CD8-positive, alpha-beta memory T cell (primary cell): ENCODE measurements at places on chromosomes 4 and X. TPM values are rescaled to one million over a fixed set of nuclear protein-coding genes. Genes with fewer than 3 reads are reported as not detected.

DNA sequence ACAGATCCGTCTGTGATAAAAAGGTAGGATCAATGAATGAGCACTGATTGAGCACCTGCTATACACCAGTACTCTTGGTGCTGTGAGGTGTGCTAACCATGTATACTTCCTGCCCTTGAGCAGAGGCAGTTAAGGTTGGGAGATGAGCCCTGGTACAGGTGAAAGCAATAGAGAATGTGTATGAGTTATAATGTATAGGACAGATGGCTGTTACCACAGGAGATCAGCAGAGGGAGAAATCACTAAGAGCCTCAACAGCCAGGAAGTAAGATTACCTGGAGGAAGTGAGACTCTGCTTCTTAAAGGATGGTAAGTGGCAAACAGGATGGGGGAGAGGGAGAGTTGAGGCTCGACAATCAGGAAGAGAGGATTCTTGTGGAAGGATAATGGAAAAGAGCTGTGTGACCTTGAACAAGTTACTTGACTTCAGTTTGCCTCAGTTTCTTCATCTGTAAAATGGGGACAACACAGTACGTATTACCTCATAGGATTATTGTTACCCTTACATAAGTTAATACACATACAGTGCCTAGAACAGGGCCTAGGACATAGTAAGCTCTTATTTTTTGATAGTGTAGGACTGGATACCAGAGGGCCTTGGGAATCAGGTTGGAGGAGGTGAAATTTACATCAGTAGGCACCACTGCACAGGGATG lies 9.1 kb downstream of the CXCR3 start:
- no peak overlapping the region for H3K4me3 ChIP-seq
- peaks cover 8% of the 10 kb centered on the region for H3K36me3 ChIP-seq
- peaks cover 44% of the 10 kb centered on the region for H3K4me1 ChIP-seq
- H3K27ac ChIP-seq = no peak overlapping the region

- H3K27ac ChIP-seq = no peak overlapping the region
- DNase-seq = no peak
- H3K36me3 ChIP-seq = no peaks in the 10 kb centered on the region
These were observed 165.8 kb upstream of the CYSLTR1 start for GRCh38 chrX:78493180-78493579.

- no peaks in the 10 kb centered on the region for H3K36me3 ChIP-seq
- no peak overlapping the region for H3K27ac ChIP-seq
- no peak for DNase-seq
- no peak overlapping the region for H3K4me3 ChIP-seq
- no peaks in the 10 kb centered on the region for H3K4me1 ChIP-seq
These were observed 63.7 kb downstream of the VSIG4 start for GRCh38 chrX:65976161-65976560.

Gene FAM236A
- total RNA-seq = not detected

DNA sequence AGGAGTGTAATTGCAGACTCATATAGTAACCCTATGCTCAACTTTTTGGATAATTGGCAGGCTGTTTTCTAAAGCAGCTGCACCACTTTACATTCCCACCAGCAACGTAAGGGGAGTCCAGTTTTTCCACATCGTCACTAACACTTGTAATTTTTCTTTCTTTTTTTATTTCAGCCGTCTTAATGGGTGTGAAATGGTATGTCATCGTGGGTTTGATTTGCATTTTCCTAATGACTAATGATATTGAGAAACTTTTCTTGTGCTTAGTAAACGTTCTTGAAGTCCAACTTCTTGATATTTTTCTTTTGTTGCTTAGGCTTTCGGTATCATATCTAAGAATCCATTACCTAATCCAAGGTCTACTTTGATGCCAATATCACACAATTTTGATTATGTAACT lies 95.3 kb upstream of the IL1RAPL1 start:
- DNase-seq = no peak
- H3K4me3 ChIP-seq = no peak overlapping the region
- no peaks in the 10 kb centered on the region for H3K27me3 ChIP-seq
- no peak overlapping the region for H3K27ac ChIP-seq
- H3K4me1 ChIP-seq = no peaks in the 10 kb centered on the region

- no peaks in the 10 kb centered on the region for H3K4me1 ChIP-seq
- no peaks in the 10 kb centered on the region for H3K36me3 ChIP-seq
- H3K4me3 ChIP-seq = no peak overlapping the region
- peaks cover 6% of the 10 kb centered on the region for H3K27me3 ChIP-seq
These were observed 30.9 kb downstream of the RNF212 start for GRCh38 chr4:1082215-1083182.

GRCh38 chrX:21881881-21882574 lies 26.2 kb downstream of the YY2 start:
- H3K4me3 ChIP-seq = no peak overlapping the region
- H3K36me3 ChIP-seq = no peaks in the 10 kb centered on the region
- H3K27ac ChIP-seq = no peak overlapping the region
- DNase-seq = no peak
- no peaks in the 10 kb centered on the region for H3K27me3 ChIP-seq

DNA sequence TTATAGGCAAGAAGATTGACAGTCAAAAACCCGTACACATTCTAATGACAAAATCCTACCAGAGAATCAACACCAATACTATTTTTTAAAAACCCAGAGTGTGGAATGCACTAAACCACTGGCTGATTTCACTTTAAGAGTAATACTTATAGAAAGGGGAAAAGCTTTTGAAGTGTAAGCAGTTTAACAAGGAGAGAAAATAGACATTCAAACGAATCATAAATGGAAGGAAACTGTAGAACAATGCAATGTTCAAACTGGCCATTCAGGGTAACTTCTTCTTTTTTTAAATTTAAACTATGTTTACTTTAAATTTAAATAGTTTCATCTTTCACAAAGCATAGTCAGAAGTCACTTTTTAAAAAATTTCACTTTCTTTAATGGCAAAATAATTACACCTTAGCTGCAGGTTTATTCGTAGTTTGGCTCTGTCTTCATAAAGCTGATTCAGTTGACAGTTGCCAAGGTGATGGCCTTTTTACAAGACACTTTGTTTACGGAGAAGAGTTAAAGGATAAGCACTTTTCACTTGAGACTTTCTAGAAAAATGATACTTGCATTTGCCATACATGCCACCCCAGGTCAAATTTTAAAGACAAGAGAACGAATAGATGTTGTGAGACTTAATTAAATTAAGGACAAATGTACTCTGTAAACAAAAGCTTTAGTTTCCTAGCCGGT lies 82.4 kb upstream of the KLF3 start:
- H3K27me3 ChIP-seq = no peaks in the 10 kb centered on the region

Gene FAM184B
- not detected for total RNA-seq

Gene RAB33A
- 9.0 TPM for total RNA-seq

DNA sequence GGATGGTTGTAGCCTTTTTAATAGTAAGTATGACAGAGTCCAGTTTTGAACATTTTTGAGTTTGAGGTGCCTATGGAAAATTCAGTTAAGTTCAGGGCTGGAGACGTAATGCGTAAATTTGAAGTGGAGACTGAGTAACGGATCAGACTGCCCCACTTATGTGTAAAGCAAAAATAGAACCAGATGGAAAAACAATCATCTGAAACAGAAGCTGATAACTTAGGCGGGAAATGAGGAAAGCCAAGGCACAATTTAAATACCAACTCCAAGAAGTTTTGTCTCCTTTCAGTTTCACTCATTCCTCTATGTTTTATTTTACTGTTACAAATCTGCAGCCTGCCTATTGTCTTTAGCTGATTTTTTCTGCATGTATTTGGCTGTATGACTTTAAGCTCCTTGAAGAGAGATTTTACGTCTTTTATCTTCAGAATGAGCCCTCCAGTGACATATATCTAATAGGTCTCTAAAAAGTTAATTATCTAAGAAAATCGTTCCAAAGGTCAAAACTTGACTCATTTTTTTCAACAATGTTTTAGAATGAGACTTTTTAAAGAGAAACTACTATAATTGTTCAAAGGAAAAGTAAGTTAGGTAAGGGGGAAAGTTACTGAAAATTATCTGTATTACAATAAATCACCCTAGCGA lies 1.1 kb downstream of the SGCB start:
- no peak for DNase-seq
- H3K36me3 ChIP-seq = no peaks in the 10 kb centered on the region
- H3K4me1 ChIP-seq = peaks cover 9% of the 10 kb centered on the region
- H3K27me3 ChIP-seq = no peaks in the 10 kb centered on the region
- peak overlapping the region; percentile 62 for H3K4me3 ChIP-seq

GRCh38 chr4:111696505-111696904 lies 448.7 kb upstream of the FAM241A start:
- H3K4me1 ChIP-seq = no peaks in the 10 kb centered on the region
- H3K27me3 ChIP-seq = no peaks in the 10 kb centered on the region
- no peak overlapping the region for H3K27ac ChIP-seq
- no peak for DNase-seq
- H3K36me3 ChIP-seq = no peaks in the 10 kb centered on the region
- no peak overlapping the region for H3K4me3 ChIP-seq

GRCh38 chr4:56874923-56875322 lies 32.8 kb upstream of the REST start:
- no peaks in the 10 kb centered on the region for H3K36me3 ChIP-seq
- no peaks in the 10 kb centered on the region for H3K4me1 ChIP-seq
- no peaks in the 10 kb centered on the region for H3K27me3 ChIP-seq
- no peak overlapping the region for H3K27ac ChIP-seq
- no peak for DNase-seq
- no peak overlapping the region for H3K4me3 ChIP-seq

Gene TEX13D
- total RNA-seq = 0.46 TPM

DNA sequence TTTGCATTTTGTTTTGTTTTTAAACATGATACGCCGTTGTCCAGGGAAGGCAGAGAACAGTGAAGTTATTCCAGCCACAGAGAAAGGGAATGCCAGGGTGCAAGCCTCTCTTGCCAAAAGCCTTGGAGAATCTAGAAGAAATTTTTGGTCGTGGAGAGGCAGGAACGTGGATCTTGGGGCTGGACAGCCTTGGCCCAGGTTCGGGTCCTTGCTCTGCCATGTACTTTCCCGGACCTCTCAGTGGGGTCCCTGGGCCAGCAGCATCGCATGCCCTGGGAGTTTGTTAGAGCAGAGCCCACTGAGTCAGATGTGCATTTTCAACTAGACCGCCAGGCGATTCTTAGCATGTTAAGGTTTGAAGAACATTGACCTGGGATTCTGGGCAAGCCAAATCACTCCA lies 18.6 kb downstream of the FAM9A start:
- no peak for DNase-seq
- no peaks in the 10 kb centered on the region for H3K27me3 ChIP-seq
- no peak overlapping the region for H3K27ac ChIP-seq
- no peaks in the 10 kb centered on the region for H3K4me1 ChIP-seq
- H3K4me3 ChIP-seq = no peak overlapping the region

GRCh38 chr4:186132577-186133242 lies 28.2 kb downstream of the FAM149A start:
- H3K27me3 ChIP-seq = no peaks in the 10 kb centered on the region
- no peak overlapping the region for H3K27ac ChIP-seq
- no peaks in the 10 kb centered on the region for H3K36me3 ChIP-seq
- H3K4me3 ChIP-seq = no peak overlapping the region
- no peaks in the 10 kb centered on the region for H3K4me1 ChIP-seq

GRCh38 chrX:13257223-13258051 lies 62.4 kb downstream of the ATXN3L start:
- H3K4me3 ChIP-seq = no peak overlapping the region
- H3K27me3 ChIP-seq = no peaks in the 10 kb centered on the region
- DNase-seq = no peak
- no peaks in the 10 kb centered on the region for H3K4me1 ChIP-seq

- H3K4me1 ChIP-seq = peaks cover 8% of the 10 kb centered on the region
- no peaks in the 10 kb centered on the region for H3K27me3 ChIP-seq
- no peaks in the 10 kb centered on the region for H3K36me3 ChIP-seq
These were observed 3.2 kb downstream of the IRAK1 start for GRCh38 chrX:154016366-154017076.

Gene PCGF3
- total RNA-seq = 24.7 TPM

Gene RS1
- total RNA-seq = not detected

GRCh38 chr4:19224820-19225219 lies 1026.9 kb upstream of the SLIT2 start:
- no peak for DNase-seq
- H3K36me3 ChIP-seq = no peaks in the 10 kb centered on the region
- no peak overlapping the region for H3K27ac ChIP-seq
- H3K4me3 ChIP-seq = no peak overlapping the region
- no peaks in the 10 kb centered on the region for H3K27me3 ChIP-seq

DNA sequence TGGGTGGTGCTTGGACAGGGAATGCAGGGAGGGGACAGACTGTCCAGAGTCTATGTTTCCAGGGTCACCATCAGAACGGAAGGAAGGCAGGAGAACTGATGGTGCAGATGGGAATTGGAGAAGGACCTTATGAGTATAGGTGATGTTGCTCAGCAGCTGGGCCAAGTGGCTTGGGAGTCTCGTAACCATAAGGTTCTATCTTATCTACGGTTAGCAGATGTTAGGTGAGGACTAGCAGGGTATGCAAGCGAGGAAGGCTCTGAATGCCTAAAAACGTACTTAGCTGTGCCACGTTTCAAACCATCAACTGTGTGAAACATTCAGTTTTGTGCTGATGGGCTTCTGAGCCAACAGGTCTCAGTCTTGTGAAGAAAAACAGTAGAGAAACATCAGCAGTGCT lies 22.4 kb downstream of the MAGEA9 start:
- H3K4me3 ChIP-seq = no peak overlapping the region
- no peak for DNase-seq
- H3K4me1 ChIP-seq = peaks cover 8% of the 10 kb centered on the region
- H3K27ac ChIP-seq = no peak overlapping the region

DNA sequence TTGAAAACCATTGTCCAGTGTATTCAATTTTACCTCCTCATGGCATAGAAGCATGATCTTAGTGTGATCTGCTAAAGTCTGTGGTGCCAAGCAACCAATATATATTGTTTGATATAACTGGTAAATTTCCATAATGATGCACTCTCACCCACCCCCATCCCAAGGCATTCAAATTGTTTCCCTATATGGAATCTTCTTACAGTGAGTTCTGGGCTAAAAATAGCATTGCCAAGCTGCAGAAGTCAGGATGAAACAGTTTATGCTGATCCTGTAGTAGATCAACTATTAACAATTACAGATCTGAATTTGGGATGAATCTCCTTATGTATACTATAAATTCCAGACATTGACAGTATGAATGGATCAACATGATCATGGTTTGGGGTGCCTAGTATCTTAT lies 20.9 kb downstream of the FGF13 start:
- no peaks in the 10 kb centered on the region for H3K27me3 ChIP-seq
- H3K36me3 ChIP-seq = no peaks in the 10 kb centered on the region
- H3K4me3 ChIP-seq = no peak overlapping the region
